ENCODE measurements at places on chromosomes 4 and X.

GRCh38 chr4:78528327-78528726 is 23.2 kb upstream of the ANXA3 start:
- no peak for DNase-seq

- no peak for DNase-seq
Observed at GRCh38 chrX:38570396-38570795, 9.1 kb downstream of the TSPAN7 start.

DNA sequence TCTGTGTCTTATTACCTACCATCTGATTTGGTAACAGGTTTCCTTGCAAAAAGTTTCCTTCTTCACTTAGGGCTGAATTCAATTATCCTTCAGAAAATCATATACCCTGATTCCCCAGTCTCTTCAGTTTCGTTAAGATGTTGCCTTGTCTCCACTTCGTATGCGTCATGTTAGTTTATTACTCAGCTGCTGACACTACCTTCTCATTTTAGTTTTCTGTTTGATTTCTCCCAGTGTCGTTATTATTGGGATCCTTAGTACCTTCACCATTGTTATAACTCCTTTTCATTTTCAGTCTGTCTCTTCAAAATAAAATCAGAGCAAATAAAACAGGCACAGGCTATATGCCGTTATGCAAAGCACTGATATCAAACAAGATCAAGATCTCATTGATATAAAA is 87.5 kb upstream of the RBPJ start:
- DNase-seq = no peak

DNA sequence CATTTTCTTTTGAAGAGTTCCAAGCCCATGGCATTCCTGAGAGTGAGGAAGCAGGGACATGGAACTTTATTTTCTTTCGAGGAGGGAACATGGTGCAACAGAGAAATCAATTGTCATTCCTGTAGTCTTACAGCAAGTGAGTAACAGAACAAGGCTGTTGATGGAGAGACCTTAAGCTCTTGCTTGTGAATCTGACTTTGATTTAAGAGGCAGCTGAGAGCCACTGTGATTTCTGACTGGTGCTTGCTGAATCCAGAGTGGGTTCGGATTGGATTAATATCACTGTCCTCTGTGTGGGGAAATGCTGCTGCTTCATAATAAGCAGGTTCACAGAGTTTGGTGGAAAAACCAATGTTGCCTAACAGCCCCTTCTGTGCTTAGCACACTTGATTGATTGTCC is 4.7 kb upstream of the ATP1B4 start:
- DNase-seq = no peak

- no peak for DNase-seq
Observed at GRCh38 chrX:4028151-4028550, 314.7 kb upstream of the PRKX start.

DNA sequence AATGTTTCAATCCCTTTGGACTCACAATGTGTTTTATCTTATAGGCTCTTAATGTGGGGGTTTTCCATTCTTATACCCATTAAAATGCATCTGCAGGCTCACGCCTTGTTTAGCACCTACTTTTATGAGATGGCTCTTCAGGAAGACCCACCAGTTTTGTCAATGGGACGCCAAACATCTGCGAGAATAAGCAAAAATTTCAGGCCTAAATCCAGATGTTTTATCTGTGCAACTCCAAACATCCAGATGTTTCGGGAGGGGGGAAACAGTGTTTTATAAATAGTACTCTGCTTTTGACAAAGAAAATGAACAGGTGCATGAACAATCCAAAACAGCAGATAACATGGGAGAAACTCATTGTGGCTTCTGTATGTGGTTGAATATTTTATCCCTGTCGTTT is 342.8 kb downstream of the DHX15 start:
- DNase-seq = no peak

GRCh38 chr4:2560167-2560566 is 23.7 kb downstream of the FAM193A start:
- DNase-seq = no peak

- no peak for DNase-seq
Observed at GRCh38 chrX:2526390-2526789, 25.6 kb upstream of the DHRSX start.

DNA sequence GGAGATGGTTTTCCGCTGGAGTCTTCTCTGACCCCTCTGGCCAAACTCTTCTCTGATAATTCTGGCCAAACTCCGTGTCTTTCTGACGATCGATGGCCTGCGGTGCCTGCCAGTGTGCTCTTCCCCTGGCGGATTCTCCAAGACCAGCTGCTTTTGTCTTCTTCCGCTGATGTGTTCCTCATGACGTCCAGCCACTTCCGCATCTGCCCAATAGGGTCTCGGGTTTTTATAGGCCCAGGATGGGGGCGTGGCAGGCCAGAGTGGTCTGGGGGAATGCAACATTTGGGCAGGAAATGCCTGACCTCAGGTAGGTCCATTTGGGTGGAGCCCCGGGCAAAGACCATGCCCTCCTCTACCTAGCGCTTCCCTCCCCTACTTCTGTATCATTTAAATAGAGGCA is 1542.1 kb downstream of the STIM2 start:
- DNase-seq = no peak

DNA sequence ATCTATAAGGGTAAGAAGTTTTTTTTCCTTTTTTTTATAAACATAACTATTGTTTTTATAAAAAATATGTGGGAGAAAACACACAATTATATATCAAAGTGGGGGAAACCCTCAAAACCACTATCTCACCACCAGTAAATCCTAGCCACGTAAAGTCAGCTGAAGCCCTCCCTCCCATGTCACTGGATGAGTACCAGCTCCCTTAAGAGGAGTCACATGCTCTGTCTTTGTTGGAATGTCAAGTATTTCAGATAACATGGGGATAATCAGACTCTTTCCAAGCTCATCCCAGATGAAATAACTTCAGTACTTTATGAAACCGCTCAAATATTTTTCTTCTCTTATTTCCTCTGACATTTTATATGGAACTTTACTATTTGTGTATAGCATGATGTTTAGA is 2.4 kb downstream of the MYOZ2 start:
- DNase-seq = no peak

- DNase-seq = no peak
Observed at GRCh38 chr4:35463251-35463952, 780.9 kb downstream of the ARAP2 start.

GRCh38 chr4:184395451-184395917 is 78.9 kb downstream of the IRF2 start:
- no peak for DNase-seq

DNA sequence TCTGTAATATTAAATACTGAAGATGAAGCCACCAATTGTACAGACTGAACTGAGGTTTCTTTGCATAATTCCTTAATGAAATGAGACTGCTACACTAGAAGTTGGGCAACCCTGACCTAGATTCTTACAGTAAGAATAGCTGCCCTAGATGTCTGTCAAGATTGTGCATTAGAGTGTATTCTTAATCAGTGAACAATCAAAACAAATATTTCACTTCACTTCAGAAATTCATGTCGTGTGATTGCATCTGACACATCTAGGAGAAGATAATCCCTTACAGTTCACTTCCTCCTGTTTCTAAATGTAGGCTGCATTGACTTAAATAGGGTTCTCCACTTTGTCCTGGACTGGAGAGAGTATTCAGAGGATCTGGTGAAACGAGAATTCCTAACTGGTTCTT is 283.1 kb downstream of the HNRNPD start:
- no peak for DNase-seq

DNA sequence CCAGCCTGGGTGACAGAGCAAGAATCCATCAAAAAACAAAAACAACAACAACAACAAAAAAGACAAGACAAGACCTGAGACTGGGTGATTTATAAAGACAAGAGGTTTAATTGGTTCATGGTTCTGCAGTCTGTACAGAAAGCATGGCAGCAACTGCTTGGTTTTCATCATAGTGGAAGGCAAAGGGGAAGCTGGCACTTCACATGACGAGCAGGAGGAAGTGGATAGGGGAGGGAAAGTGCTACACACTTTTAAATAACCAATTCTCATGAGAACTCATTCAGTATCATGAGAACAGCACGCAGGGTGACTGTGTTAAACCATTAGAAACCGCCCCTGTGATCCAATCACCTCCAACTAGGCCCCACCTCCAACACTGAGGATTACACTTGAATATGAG is 28.4 kb upstream of the SLC10A7 start:
- DNase-seq = no peak

DNA sequence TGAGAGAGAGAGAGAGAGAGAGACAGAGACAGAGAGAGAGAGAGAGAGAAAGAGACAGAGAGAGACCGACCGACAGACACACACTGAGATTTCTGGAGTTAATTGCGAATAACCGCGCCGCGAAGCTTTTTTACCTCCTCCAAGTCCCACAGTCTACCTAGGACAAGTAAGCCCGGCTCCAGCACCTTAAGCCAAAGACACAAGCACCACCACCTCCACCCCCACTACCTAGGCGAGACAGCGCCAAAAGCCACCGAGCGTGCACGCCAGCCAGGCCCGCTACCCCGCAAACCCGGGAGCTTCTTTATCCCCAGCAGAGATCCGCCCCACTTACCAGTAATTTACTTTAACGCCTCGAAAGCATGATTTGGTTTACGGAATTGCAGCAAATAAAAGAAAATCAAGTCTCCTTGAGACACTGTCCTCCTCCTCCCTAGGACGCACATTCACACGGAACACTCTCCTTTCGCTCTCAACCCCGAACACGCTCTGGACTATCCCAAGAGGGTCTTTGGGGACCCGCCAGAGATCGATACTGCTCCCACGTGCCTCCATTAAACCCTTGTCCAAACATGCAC is 649.6 kb upstream of the DIPK2B start:
- DNase-seq = no peak
